ENCODE measurements at places on chromosomes 11 and 22.

DNA sequence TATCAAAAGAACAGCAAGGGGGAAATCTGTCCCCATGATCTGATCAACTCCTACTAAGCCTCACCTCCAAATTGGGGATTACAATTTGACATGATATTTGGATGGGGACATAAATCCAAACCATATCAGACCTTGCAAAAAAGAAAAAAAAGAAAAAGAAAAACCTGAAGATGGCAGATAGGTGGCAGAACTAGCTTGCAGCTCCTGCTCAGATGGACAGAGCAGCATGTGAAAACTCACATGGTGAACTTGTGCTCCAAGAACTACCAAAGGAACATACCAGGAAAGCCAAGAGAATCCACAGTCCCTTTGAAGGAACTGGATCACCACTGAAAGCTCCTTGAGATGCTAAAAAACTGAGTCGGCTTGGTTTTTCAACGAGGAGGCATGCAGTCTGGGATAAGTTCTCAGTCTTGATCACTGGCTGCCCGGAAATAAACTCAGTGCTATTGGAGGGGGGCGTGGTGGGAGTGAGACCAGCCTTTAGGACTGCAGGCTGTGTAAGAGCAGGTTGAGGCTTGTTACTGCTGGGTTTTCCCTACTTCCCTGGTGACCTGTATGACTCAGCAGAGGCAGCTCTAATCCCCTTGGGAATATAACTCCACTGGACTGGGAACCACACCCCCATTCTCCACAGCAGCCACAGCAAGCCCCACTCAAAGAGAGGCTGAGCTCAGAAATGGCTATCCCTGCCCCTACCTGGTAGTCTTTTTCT, 358.3 kb upstream of the ARHGAP42 start:
- no peak for DNase-seq

GRCh38 chr11:128239306-128239705, 348.1 kb downstream of the ETS1 start:
- no peak for DNase-seq

GRCh38 chr22:23144432-23144831, 845 bp upstream of the RAB36 start:
- DNase-seq = no peak

- no peak for DNase-seq
Observed at GRCh38 chr22:40585310-40585751, 51.2 kb downstream of the MRTFA start.

GRCh38 chr11:14645985-14646900, 2.6 kb downstream of the PDE3B start:
- no peak for DNase-seq

DNA sequence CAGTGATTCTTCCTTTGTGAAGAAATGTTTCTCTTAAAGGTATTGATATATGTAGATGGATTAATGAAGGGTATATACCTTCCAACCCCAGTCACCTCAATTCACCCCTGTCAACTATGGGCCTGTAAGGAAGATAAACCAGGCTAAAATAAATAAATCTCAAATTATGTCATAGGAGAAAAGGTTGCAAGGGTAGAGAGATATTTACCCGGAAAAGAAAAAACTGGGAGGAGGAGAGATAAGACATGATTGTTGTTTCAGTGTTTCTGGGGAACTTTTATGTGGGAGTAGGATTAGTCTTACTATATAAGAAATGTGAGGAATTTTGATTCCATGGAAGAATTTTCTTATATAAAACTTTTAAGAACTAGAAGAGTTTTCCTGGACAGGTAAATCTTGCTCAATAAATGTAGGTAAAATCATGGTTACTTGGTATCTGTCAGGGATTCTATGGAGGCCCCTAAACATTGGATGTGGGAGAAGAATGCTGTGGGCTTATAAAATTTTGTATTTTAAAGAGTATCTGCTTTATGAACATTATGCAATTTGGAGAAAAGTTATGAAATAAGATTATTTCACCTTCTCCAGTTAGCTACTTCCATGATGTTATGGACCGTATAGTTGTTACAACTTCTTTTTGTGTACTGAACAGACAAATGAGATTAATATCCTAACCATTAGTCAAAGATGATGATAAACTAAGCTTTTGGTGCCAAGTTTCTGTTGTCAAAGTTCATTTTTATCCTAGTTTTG, 6.4 kb downstream of the YAP1 start:
- no peak for DNase-seq

DNA sequence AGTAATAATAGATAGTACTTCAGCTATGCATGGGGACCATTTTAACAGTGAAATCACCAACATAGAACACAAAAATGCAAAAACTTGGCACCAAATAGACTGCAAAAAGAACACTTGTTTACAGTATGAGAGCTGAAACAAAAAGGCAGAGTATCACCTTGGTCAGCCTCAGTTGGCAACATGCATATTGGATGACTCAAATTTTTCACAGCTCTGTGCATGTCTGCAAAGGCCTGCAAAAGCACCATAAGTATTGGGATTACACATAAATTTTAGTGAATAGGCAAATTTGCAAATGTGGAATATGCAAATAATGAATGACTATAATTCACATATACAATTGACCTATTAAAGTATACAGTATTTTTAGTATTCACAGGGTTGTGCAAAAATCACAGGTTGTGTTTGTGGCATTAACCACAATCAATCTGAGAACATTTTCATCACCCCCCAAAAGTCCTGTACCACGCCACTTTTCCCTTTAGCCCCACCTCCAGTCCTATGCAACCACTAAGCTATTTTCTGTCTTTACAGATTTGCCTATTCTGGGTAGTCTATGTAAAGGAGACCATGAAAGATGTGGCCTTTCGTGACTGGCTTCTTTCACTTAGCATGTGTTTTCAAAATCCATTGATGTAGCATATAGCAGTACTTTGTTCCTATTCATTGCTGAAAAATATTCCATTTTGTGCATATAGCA, 47.2 kb downstream of the CCDC15 start:
- no peak for DNase-seq
